ENCODE measurements at places on chromosomes 3 and 15.

- peak; percentile 41 for DNase-seq
Observed at GRCh38 chr3:17412950-17413530, 329.4 kb downstream of the TBC1D5 start.

GRCh38 chr15:80779658-80780415 is 667 bp downstream of the CEMIP start:
- DNase-seq, result no peak

DNA sequence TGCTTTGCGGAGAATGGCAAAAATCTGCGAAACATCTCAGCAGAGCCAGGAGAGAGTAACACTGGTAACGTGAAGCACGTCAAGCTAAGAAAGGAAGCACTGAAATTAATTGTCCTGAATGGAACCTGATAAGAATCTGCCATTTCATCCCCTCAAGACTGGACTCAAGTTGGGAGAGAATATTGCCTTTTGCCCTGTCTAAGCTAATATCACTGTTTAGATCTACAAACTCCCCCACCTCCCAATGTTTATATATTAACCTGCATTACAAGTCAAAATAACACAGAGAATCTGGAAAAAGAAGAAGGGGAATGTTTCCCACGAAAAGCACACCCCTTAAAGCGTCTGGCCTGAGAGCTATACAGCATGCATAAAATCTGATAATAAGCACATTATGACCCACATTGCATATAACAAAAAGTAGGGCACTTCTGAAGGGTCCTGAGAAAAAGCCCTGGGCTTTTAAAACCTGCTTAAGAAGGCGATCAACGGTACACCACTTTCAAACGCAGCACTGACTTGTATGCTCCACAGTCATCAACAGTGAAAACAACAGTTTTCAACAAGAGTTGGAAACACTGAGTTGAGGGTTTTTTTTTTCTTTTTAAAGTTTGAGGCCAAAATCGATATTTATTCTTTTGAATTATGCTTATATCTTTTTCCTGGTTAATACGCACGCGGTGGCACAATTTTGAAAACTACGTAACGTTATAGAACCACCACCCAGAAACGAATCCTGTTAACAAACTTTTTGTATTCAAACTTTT is 1.4 kb upstream of the KAT2B start:
- no peak for DNase-seq

- peak; percentile 88 for DNase-seq
Observed at GRCh38 chr15:98779463-98780071, 131.2 kb downstream of the IGF1R start.

GRCh38 chr3:18886331-18886730 is 262.0 kb upstream of the KCNH8 start:
- DNase-seq, result no peak
